ENCODE measurements at places on chromosomes 6 and 20.

GRCh38 chr6:90083891-90084290 is 189.6 kb downstream of the GJA10 start:
- no peak for ATAC-seq
- no peaks in the 10 kb centered on the region for H3K4me1 ChIP-seq
- no peak overlapping the region for H3K4me3 ChIP-seq

- H3K4me1 ChIP-seq: no peaks in the 10 kb centered on the region
- no peak overlapping the region for H3K4me3 ChIP-seq
- no peaks in the 10 kb centered on the region for H3K36me3 ChIP-seq
- H3K27me3 ChIP-seq: no peaks in the 10 kb centered on the region
Observed at GRCh38 chr20:25508083-25508770, 77.1 kb downstream of the NINL start.

DNA sequence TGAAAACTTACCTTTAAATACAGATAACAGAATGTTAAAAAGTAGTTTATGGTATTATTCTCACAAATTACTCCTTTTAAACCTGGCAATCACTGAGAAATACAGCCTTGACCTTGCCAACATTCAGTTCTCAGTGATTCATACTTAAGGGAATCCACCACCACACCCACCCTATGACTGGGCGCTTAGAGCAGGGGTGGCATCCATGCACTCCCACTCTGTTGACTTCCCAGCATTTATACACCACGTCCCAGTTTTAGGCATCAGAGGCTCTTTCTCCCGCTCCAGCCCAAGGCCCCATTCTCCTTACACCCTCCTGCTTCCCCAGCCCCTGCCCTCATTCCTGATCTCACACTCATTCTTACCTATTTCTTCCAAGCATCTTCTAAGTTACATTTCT is 16.3 kb downstream of the TRAF3IP2 start:
- H3K4me3 ChIP-seq: no peak overlapping the region
- H3K27ac ChIP-seq: peak overlapping the region; percentile 82
- no peaks in the 10 kb centered on the region for H3K36me3 ChIP-seq

- no peak overlapping the region for H3K4me3 ChIP-seq
- no peaks in the 10 kb centered on the region for H3K36me3 ChIP-seq
- H3K27me3 ChIP-seq: no peaks in the 10 kb centered on the region
- H3K4me1 ChIP-seq: no peaks in the 10 kb centered on the region
Observed at GRCh38 chr6:112004201-112005012, 49.5 kb upstream of the CCN6 start.

- H3K4me3 ChIP-seq: no peak overlapping the region
- no peak overlapping the region for H3K27ac ChIP-seq
- no peak for ATAC-seq
Observed at GRCh38 chr6:80625405-80625804, 518.9 kb downstream of the BCKDHB start.

DNA sequence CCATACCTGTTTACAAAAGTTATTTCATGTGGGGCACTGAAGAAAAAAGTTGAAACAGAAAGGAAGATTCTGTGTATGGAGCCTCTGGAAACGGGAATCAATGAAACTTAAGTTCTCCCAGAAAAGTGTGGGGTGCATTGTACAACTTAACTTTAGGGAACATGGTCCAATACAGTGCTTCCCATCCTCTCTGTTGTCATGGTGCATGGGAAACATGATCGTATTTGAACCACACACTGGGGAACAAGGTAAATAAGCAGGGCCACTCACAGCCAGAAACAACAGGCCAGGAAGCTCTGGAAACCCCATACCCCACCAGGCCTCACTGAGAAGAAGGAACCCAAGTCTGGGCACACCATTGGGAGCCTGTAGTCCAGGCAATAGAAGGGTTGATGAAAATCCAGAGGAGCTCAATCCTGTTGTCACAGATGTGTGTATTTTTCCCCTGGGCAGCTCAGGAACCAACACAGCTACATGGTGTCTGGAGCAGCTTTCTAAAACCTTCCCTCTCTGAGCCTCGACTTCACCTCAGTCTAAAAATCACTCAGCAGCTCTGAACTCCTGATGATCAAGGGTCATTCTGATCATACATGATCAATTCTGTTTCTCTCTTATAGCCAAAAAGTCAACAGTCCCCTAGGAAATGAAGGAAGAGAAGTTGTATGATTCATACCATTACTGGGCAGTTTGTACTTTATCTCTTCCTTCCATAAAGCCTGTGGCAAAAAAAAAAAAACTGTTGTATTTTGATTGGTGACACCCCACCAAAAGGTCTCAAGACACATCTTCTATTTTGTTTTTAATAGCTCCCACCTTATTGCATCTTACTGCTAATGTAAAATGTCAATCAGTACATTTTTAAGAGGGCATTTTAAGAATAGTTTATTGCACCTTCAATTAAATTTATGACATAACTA is 198.5 kb upstream of the TAB2 start:
- H3K27me3 ChIP-seq: no peaks in the 10 kb centered on the region
- H3K36me3 ChIP-seq: no peaks in the 10 kb centered on the region
- H3K4me3 ChIP-seq: no peak overlapping the region
- ATAC-seq: no peak
- H3K27ac ChIP-seq: no peak overlapping the region

DNA sequence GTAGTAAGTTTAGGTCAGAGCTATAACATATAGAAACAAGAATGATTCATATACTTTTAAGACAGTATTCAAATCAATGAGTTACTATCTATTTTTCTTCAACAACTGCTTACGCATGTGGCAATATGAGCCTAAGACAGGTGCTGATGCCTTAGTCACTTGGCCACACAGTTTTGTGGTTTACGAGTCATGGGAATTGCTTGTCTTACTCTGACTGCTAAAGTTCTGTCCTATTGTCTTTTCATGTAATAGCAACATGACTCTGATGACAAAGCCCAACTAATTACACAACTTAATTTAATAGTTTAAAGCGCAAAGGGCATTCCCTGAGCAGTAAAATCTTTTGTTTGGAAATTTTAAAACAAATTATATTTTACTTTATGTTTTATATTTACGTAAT is 159.3 kb upstream of the CENPW start:
- H3K4me3 ChIP-seq: no peak overlapping the region
- H3K27me3 ChIP-seq: no peaks in the 10 kb centered on the region
- no peak for ATAC-seq
- H3K4me1 ChIP-seq: peaks cover 48% of the 10 kb centered on the region

- ATAC-seq: no peak
- no peaks in the 10 kb centered on the region for H3K36me3 ChIP-seq
- H3K27me3 ChIP-seq: no peaks in the 10 kb centered on the region
- H3K27ac ChIP-seq: no peak overlapping the region
- H3K4me3 ChIP-seq: no peak overlapping the region
- peaks cover 5% of the 10 kb centered on the region for H3K4me1 ChIP-seq
Observed at GRCh38 chr6:56659721-56660380, 17.2 kb upstream of the DST start.

GRCh38 chr6:15430186-15430585 is 184.3 kb downstream of the JARID2 start:
- no peak for ATAC-seq
- no peak overlapping the region for H3K4me3 ChIP-seq
- no peaks in the 10 kb centered on the region for H3K36me3 ChIP-seq
- H3K27me3 ChIP-seq: no peaks in the 10 kb centered on the region
- peaks cover 14% of the 10 kb centered on the region for H3K4me1 ChIP-seq

DNA sequence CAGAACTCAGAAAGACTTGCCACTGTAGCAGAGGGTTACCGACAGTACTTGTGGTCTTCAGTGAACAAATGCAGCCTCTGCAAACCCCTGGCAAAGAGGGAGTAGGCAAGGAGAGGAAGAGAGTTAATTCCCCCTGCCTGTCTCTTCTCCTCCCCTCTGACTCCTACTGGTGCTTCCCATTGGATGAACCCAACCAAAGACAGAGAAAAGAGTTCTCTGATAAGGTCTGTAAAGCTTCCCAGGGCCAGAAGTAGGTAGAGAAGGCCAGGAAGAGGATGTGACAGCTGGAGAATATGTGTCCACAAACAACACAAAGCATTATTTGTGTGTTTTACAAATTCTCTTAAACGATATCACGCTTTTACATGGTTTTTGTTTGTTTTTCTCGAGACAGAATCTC is 72.8 kb upstream of the SHLD1 start:
- no peak overlapping the region for H3K4me3 ChIP-seq
- H3K36me3 ChIP-seq: no peaks in the 10 kb centered on the region
- no peak for ATAC-seq
- no peaks in the 10 kb centered on the region for H3K4me1 ChIP-seq
- no peaks in the 10 kb centered on the region for H3K27me3 ChIP-seq

DNA sequence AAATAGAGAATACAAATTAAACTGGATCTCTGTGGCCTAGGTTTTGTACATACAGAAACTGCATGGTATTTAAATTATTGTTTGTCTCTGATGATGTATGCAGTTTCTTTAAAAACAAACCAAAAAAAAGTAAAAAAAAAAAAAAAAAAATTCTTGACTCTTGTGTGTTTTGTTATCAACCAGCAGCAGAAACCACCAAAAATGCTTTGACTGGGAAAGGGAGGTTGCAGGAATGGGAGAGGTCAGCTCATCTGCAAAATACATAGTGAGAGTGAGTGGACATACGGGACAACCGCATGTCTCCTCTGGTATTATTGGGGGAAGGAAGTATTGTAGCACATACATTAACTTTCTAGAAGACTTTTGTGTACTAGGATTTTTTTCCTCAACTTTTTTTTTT is 38.0 kb downstream of the TBC1D7 start:
- H3K27ac ChIP-seq: no peak overlapping the region
- H3K4me1 ChIP-seq: no peaks in the 10 kb centered on the region
- H3K4me3 ChIP-seq: no peak overlapping the region
- ATAC-seq: no peak
- H3K27me3 ChIP-seq: no peaks in the 10 kb centered on the region
- no peaks in the 10 kb centered on the region for H3K36me3 ChIP-seq

GRCh38 chr6:40244699-40245098 is 310.4 kb upstream of the MOCS1 start:
- H3K4me1 ChIP-seq: no peaks in the 10 kb centered on the region
- H3K4me3 ChIP-seq: no peak overlapping the region

DNA sequence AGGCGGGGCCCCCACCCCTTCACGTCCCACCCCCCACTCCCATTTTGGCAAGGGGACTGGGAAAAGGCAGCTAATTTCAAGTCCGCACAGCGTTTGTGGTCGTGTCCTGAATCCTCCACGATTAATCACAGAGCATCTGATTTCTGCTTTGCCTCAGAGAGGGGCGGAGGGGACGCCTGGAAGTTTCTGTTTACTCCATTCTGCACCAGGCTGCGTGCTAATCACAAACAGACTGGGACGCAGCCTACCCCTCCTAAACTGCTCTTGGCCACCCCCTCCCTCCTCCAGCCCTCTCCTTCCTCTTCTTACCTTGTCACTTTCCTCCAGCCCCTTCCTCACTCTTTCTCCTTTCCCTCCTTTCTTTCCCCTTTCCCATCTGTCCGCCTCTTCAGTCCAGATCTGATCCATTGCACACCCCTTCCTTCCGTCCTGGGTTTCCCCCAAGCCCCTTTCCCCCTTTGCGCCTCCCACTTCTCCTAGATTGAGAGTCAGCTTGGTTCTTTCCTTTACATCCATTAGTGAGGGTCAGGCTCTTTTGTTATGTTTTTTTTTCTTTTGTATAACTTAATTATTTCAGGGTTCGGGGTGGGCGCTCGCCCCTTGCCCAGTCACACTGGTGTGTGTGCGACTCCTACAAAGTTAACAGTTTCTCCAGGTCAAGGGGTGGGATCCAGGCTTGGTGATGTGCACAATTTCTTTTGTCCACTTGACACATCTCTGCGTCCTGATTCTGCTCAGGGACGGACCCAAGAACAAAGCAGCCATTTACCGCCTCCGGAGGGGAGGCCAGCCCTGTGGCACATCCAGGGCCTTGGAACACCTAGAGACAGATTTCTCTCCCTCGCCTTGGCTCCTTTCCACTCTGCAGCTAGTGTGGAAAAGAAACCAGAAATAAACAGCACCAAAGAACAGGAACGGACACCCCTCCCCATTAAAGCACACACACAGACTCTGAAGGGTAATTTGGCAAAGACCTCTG is 520 bp upstream of the RIPOR3 start:
- peak overlapping the region; percentile 37 for H3K4me3 ChIP-seq
- peaks cover 5% of the 10 kb centered on the region for H3K4me1 ChIP-seq
- peak overlapping the region; percentile 78 for H3K27ac ChIP-seq
- H3K27me3 ChIP-seq: peaks cover 28% of the 10 kb centered on the region
- no peaks in the 10 kb centered on the region for H3K36me3 ChIP-seq

GRCh38 chr6:134352786-134353480 is 35.0 kb upstream of the SGK1 start:
- no peak for ATAC-seq
- H3K27ac ChIP-seq: no peak overlapping the region
- no peaks in the 10 kb centered on the region for H3K4me1 ChIP-seq

DNA sequence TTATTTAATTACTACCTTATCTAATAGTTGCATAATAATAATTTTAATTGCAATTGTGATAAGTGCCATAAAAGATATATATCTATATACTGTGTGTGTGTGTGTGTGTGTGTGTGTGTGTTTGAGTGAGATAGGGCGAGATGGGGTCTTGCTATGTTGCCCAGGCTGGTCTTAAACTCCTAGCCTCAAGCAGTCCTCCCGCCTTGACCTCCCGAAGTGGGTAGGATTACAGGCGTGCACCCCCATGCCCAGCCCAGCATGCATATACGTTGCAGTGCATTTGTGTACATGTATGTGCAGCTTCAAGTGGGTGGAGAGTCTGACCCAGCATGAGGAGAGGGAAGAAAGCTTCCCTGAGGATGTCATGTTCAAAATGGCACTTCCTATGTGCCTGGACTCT is 4.6 kb upstream of the RIMS4 start:
- ATAC-seq: no peak
- peaks cover 23% of the 10 kb centered on the region for H3K27me3 ChIP-seq
- H3K36me3 ChIP-seq: no peaks in the 10 kb centered on the region
- H3K4me3 ChIP-seq: no peak overlapping the region

GRCh38 chr20:16052456-16052855 is 520.8 kb downstream of the KIF16B start:
- H3K4me1 ChIP-seq: no peaks in the 10 kb centered on the region
- H3K27me3 ChIP-seq: no peaks in the 10 kb centered on the region
- no peaks in the 10 kb centered on the region for H3K36me3 ChIP-seq
- no peak for ATAC-seq
- H3K27ac ChIP-seq: no peak overlapping the region
- no peak overlapping the region for H3K4me3 ChIP-seq

- no peak for ATAC-seq
- H3K4me1 ChIP-seq: peaks cover 2% of the 10 kb centered on the region
- H3K27me3 ChIP-seq: no peaks in the 10 kb centered on the region
Observed at GRCh38 chr20:17966432-17967310, 1.9 kb downstream of the SNX5 start.

GRCh38 chr20:8043687-8044282 is 24.2 kb upstream of the TMX4 start:
- no peak overlapping the region for H3K4me3 ChIP-seq
- no peak overlapping the region for H3K27ac ChIP-seq
- H3K4me1 ChIP-seq: no peaks in the 10 kb centered on the region
- no peaks in the 10 kb centered on the region for H3K27me3 ChIP-seq

Data from gastroesophageal sphincter (tissue), 4 donors.